ENCODE measurements at places on chromosomes 5 and 9.

- no peak for DNase-seq
Measured at GRCh38 chr5:6845856-6846255, 132.6 kb downstream of the TENT4A start.

DNA sequence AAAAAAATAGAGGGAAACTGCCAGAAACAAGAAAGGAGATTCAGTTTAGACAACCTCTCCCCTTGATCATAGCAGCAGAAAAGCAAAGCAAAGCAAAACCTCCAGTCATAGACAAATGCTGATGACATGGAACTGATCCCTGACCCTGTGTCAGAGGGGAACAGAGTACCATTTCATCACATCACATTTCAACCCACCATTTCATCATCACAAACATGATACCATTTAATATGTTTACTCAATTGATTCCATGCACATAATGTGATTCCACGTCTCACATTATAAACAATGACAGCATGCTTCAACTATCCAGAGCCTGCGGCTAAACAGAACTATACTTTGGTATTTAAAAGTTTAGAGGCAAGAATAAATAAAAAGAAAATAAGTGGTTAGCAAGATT lies 28.7 kb upstream of the ACOT12 start:
- no peak for DNase-seq

DNA sequence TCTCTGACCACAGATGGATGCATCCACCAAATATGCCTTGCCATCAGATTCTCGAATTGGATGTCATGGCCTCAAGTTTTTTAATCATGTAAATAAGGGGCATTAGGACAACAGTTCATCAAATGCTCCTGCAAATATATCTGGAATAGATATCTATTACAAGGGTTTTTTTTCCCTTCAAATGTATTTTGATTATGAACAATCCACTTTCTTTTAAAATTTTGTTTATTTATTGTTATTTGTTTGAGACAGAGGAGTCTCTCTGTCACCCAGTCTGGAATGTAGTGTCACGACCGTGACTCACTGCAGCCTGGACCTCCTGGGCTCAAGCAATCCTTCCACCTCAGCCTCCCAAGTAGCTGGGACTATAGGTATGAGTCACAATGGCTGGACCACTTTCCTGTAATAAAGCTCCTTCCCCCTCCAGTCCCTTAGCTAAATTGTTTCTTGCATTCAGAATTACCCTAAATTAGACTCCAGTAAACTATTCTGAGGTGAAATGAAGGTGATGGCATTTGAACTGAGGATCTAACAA lies 1412.1 kb downstream of the EFNA5 start:
- no peak for DNase-seq

DNA sequence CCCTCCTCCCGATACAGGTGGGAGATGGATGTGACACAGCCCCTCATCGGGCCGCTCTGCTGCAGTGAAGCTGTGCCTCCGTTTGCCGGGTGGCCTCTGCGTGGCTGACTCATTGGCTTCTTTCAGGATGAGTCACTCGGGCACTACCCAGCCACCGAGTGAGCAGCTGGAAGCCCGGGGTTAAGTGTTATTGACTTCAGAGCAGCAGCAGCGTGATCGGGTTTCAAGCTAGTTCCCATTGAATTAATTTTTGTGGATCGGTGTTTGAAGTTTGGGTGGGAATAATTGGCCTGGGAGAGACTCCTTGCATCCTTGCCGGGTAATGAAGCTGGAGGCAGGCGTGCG lies 266.4 kb upstream of the IRX4 start:
- DNase-seq, result peak; percentile 17

DNA sequence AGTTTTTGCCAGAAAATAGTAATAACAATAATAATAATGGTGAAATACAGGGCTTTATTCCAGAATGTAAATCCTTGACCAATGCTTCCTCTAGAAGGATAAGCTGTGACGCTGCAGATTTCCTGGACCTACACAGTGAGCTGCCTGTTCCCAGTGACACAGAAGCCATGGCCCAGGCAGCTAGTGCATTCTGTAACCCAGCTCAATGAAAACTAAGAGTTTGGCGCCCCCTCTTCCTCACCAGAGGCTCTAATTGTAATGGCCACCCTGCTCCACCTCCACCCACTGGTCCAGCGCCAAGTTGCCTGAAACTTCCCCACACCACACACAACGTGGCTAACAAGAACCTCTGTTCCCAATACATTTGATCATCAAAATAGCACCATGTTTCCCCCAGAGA lies 248.1 kb downstream of the CETN3 start:
- DNase-seq, result peak; percentile 55

- no peak for DNase-seq
Measured at GRCh38 chr5:176875014-176875550, 24.1 kb downstream of the HK3 start.

GRCh38 chr5:143036146-143036927 lies 266.2 kb downstream of the ARHGAP26 start:
- no peak for DNase-seq

- no peak for DNase-seq
Measured at GRCh38 chr5:143164557-143164956, 238.9 kb downstream of the NR3C1 start.

DNA sequence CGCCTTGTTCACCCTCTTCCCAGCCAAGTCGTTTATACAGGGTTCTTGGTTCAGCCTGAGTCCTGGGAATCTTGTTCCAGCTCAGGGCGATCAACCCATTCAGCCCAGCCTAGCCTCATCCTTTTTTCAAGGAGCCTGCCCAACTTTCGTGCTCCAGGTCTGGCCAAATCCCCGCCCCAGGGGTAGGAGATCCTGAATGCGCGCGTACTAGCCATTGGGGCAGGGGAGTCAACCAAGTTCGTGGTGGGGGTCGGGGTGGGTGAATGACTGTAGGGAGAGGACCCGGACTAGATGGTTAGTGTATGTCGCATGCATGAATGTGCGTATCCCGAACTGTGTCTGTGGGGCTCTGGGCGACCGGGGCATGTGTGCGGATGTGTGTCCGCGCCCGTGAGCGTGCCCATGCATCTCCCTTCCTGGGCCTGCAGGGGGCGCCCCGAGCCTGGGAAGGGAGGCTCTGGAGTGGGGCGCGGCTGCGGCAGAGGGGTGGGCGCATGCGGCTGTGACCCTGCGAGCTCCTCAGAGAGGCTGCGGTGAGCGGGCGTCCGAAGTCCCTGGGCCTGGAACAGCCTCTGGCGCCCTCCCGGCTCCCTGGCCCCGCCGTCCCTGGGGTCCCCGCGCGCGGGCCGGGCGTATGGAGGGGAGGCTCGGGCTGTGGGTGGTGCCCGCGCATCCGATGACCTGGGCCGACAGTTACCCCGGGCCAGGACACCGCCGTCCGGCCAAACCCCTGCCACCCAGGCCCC lies 8.7 kb downstream of the CCL21 start:
- DNase-seq, result peak; percentile 77

DNA sequence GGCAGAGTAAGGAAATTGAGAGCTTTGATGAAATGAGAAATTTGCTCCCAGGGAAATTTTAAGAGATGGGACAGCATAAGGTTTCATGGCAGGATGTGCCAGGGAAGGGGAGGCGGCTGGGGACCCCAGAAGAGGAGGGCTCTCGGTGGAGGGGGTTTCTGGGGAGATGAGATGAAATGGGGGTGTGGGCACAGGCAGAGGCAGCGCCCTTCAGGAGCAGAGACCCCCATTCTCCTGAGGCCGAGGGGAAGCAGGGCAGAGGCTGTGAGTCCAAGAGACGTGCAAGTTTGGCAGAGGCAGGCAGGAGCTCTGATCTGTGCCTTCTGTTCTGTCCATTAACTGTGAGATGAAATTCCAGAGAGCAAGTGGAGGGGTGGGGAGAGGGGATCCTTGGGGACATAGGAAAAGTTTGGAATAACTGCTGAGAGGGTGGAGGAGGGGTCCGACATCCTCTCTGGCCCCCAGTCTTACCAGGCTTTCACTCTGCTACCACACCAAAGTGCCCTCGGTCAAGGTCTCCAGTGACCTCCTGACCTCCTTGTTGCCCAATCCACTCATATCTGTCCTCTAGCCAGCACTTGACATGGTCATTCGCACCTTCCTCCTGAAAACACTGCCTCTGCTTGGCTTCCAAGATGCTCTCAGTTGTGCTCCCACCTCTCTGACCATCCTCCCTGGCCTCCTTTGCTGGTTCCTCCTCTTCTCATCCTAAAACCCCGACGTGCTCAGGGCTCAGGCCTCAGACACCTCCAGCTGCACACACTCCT lies 108.1 kb upstream of the MVB12B start:
- DNase-seq, result no peak

DNA sequence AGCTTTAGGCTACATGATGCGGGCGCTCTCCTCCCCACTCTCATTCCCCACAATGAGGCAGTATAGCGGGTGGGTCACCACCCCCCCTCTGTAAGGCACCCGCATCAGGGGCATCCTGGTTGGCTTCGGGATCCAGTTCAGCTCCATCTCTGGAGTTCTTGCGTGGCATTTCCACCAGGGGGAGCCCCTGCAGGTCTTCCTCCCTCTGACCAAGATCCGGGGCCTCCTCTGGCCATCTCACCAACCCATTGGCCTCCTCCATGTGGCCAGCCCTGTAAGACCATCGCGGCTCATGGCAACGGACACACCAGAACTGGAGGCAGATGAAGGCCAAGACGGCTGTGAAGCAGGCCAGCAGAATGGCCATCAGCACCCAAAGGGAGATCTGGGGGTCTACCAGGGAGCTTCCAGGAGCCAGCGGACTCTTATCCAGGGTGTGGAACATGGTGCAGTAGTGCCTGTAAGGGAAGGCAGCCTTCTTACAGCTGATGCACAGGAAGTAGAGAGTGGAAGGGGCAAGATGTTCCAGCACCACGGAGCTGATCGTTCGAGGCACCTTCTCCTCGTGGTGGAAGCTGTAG lies 77.0 kb downstream of the CYFIP2 start:
- DNase-seq, result peak; percentile 56

DNA sequence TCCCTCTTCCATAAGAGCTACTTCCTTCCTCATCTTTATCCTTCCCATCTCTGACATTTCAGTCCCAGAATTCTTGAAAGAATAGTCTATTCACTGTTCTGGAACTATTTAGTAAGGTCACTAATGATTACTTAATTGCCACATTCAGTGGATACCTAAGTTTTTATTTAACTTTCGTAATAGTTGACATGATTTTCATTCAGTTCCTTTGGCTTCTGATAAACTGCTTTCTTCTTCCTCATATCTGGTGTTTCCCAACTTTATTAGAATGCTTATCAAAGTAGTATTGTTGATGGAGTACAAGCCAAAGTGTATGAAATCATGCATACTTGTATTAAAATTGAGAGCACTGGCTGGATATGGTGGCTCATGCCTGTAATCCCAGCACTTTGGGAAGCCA lies 10.8 kb downstream of the UBE2D2 start:
- no peak for DNase-seq

GRCh38 chr9:120486347-120486746 lies 93.6 kb downstream of the CDK5RAP2 start:
- DNase-seq, result no peak

DNA sequence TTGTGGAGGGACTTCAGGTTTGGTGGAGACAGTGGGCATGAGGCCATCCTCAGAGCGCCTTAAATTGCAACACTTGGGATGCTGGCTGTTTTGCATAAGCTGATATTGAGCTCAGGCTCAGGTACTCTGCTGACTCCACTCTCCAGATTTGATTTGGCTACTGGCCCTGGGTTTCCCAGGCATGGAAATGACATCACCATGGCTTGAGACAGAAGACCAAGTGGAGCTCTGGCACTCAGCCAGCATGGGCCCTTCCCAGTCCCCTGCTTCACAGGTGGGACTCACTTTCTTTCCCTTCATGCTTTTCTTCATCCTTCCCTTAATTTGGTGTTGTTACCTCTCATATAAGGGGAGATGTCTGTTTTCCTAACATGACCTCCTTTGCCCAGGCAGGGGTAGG lies 72.0 kb upstream of the IL12B start:
- DNase-seq, result peak; percentile 1

DNA sequence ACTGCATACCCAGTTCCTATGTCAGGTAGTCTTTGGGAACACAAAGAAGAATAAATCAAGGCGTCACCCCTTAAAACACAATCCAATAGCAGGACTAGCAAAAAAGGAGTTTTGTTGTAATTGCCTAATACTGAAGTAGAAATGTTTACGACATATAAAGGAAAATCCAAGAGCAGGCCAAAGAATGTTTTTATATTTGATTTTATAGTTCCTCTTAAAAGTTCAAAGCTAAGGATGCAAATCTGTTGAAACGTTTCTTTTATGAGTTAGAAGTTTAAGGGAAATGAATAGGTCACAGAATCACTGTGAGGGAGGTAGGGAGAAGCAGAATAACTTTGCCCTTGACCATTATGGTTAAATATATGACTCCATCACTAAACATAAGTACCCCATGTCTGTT lies 136.1 kb downstream of the PAM start:
- no peak for DNase-seq

DNA sequence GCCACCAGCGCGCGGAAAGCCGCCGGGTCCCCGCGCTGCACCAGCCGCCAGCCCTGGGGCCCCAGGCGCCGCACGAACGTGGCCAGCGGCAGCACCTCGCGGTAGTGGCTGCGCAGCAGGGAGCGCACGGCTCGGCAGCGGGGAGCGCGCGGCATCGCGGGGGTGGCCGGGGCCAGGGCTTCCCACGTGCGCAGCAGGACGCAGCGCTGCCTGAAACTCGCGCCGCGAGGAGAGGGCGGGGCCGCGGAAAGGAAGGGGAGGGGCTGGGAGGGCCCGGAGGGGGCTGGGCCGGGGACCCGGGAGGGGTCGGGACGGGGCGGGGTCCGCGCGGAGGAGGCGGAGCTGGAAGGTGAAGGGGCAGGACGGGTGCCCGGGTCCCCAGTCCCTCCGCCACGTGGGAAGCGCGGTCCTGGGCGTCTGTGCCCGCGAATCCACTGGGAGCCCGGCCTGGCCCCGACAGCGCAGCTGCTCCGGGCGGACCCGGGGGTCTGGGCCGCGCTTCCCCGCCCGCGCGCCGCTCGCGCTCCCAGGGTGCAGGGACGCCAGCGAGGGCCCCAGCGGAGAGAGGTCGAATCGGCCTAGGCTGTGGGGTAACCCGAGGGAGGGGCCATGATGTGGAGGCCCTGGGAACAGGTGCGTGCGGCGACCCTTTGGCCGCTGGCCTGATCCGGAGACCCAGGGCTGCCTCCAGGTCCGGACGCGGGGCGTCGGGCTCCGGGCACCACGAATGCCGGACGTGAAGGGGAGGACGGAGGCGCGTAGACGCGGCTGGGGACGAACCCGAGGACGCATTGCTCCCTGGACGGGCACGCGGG lies at the start of gene TERT:
Gene TERT, minus strand, starts transcription at position 234 of the 815 bp plus-strand sequence. Its CDS starts 79 bp downstream, at position 155.
- no peak for DNase-seq
